ENCODE measurements at places on chromosomes 2 and 18. TPM values are rescaled to one million over a fixed set of nuclear protein-coding genes. Genes with fewer than 3 reads are reported as not detected.

GRCh38 chr2:39059366-39059952 is 61.4 kb downstream of the SOS1 start:
- peaks cover 13% of the 10 kb centered on the region for H3K4me1 ChIP-seq
- no peaks in the 10 kb centered on the region for H3K27me3 ChIP-seq
- no peak overlapping the region for H3K4me3 ChIP-seq
- DNase-seq, result peak; percentile 55
- peak overlapping the region; percentile 22 for H3K27ac ChIP-seq
- H3K36me3 ChIP-seq, result peaks cover 23% of the 10 kb centered on the region

The NDUFS1 gene
- total RNA-seq, result 81.5 TPM

DNA sequence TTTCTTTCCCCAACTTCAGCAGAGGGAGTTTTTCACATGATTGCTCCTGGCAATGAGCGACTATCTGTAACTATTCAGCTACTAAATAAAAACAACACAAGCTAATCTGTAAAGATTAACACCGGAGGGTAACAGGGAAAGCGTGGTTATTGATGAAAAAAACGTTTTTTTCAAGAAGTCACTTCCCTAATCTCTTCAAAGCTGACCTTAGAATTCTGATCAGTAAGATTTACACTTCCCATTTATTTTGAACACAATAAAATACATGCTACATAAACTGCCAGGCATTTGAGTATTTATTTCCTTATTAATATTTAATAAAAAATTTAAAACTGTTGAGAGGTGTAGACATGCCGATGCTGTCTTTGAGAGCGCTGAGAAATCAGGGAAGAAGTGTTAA is 207.4 kb upstream of the HDAC4 start:
- H3K4me1 ChIP-seq, result peaks cover 2% of the 10 kb centered on the region
- DNase-seq, result no peak
- peaks cover 23% of the 10 kb centered on the region for H3K27me3 ChIP-seq
- H3K27ac ChIP-seq, result no peak overlapping the region

DNA sequence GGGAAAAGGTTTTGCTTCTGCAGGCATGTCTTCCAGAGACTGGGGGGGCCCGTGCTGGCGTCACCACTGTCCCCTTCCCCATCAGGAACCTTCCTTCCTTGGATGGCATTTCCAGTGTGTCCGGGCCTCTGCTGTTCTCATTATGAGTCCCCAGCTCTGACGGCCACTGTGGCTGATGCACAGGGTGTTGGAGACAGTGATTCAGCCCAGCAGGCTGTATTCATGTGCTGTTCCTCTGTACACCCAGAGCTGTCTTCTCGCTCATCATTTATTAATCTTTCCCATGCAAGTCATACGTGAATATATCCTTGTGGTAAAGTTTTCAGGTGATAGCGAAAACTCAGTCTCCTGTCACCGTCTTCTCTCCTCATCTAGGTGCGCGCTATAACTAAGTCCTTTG is 57.7 kb downstream of the ASAP2 start:
- no peak overlapping the region for H3K4me3 ChIP-seq
- H3K27me3 ChIP-seq, result peaks cover 14% of the 10 kb centered on the region
- DNase-seq, result no peak
- H3K36me3 ChIP-seq, result no peaks in the 10 kb centered on the region

The COL5A2 gene
- 0.66 TPM for total RNA-seq

The C1GALT1C1L gene
- total RNA-seq, result not detected
